Stimulated activated CD8-positive, alpha-beta memory T cell treated with anti-CD3 and anti-CD28 coated beads, Interleukin-7, amount 100 ng/mL, for 4 hours (primary cell): ENCODE measurements at places on chromosomes 7 and 10.

GRCh38 chr7:141156407-141156806 is 82.5 kb downstream of the TMEM178B start:
- DNase-seq, result no peak

DNA sequence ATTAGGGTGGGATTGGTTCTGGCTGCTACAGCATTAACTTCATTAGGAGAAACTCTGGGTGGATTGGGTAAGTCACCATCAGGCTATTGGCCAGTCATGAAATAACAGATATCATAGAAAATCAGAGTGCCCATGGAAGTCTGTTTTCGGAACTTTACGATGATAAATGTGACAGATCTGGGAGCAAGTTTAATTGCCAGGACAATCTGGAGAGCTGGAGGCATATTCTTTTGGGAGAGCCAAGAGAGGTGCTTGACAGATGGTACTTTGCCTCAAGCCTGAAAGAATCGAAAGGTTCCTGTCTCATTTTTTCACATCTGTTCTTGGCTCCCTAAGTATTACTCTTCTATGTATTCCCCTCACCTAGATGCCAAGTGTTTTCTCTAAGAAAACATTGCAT is 369.9 kb downstream of the CNTNAP2 start:
- no peak for DNase-seq

DNA sequence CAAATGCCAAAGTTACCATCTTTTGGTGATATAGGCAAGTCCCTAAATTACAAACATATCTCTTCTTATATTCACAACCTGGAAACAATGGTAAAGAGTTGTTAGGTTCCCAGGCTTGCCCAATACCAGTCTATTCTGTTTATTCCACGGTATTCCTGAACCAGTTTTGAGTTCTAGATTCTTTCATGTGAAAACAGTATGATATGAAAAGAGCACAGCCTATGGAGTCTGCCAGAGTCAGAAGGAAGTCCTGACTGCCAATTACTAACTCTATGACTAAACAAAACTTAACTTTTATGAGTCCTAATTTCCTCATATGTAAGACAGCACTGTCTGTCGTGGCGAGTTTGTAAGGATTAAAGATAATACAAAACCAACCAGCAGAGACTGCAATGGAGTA is 5.6 kb downstream of the ABI1 start:
- no peak for DNase-seq

GRCh38 chr7:52080493-52080892 is 763.9 kb upstream of the COBL start:
- no peak for DNase-seq

DNA sequence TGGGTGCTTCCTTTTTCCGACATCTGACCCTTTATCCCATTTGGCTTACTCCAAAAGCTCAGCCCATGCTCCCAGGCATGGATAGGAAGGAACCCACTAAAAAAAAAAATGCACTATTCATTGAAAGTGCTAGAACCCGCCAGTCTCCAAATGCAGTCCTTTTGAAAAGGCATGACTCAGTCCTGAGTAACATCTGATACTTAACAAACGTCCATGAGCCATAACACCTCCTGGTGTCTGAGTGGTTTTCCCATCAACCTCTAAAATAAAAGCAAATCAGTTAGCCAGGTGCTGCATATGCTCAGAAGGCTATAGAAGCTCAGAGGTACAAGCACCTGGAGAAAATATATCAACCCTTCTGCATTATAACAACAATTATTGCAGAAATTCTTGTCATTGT is 45.0 kb upstream of the CACUL1 start:
- DNase-seq, result no peak

DNA sequence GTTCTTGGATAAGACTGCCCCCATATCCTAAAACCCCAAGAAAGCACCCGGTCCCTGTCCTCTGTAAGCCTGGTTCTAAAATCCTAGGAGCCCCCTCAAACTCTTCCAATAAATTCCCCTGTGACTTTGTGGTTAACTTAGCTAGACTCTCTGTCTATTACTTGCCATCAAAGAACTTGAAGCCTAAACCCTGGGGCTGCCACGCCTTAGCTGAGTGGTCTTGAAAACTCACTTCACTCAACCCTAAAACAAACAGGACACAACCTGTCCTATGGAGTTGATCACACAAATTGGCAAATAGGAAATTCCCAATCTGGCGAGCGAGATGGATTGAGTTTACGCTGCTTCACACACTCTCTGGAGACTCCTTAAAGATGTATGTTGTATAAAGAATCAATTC is 191.4 kb upstream of the SVIL start:
- no peak for DNase-seq
